ENCODE measurements at places on chromosomes 4 and X.

GRCh38 chrX:44343412-44344141 lies at the start of gene EFHC2:
Gene EFHC2 (minus strand): TSS chrX:44343672. CDS start chrX:44343588, 84 bp downstream.
- DNase-seq: peak; percentile 57

DNA sequence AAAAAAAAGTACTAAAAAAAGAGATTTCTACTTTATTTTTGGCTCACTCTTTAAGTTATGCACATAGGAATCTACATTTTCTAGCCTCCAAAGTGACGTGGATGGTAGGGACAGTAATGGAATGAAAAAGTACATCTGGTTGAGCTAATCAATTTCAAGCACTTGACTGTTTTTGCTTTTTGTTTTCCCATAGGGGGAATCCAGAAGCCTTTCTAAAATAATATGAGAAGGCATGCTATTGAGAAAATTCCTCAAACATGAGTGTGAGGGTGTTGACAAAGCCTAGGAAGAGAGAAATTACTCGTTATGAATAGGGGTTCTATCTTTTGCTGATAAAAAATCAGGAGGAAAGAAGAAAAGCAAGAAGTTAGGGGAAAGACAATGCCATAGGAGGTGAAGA lies 242.5 kb upstream of the PUDP start:
- no peak for DNase-seq

GRCh38 chrX:130079824-130080406 lies 30.4 kb downstream of the ELF4 start:
- peak; percentile 42 for DNase-seq

DNA sequence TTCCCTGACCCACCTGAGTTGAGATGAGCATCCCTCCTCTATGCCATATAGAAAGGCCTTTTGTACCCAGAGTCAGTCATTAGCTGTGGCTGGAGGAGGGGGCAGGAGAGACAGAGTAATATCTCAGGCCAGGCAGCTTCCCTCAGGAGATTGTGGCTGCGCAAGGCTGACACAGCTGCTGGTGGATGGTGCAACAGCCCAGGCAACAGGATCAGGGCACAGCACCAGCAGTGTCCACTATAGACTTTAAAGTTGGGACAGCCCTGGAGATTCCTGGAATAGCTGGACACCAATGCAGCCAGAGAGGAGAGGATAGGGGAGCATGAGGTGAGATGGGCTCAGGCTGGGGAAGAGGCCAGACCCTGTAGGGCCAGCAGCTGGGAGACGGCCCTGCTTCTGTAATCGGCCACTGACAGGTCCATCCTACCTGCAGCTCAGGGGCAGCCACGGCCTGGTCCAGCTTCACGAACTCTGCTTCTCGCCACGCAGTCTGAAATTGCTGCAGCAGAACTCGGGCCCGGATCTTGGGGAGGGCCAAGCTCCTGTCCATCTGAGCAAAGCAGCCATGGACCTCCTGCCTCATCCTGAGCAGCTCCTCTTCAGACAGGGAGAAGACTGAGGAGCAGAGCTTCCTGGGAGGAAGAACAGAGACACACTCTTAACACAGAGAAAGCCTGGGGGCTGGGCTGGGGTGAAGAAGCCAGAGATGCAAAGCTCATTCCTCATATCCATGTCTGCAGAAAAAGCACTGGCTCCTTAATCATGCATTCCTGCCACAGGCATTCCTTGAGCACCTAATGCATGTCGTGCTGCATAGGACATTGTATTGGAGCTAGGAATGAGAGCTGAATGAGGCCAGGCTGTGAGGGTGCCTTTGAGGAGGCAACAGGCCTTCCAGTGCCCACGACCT lies 90.1 kb downstream of the EVC2 start:
- DNase-seq: no peak
